ENCODE measurements at places on chromosomes 5 and 9. TPM values are rescaled to one million over a fixed set of nuclear protein-coding genes. Genes with fewer than 3 reads are reported as not detected.

DNA sequence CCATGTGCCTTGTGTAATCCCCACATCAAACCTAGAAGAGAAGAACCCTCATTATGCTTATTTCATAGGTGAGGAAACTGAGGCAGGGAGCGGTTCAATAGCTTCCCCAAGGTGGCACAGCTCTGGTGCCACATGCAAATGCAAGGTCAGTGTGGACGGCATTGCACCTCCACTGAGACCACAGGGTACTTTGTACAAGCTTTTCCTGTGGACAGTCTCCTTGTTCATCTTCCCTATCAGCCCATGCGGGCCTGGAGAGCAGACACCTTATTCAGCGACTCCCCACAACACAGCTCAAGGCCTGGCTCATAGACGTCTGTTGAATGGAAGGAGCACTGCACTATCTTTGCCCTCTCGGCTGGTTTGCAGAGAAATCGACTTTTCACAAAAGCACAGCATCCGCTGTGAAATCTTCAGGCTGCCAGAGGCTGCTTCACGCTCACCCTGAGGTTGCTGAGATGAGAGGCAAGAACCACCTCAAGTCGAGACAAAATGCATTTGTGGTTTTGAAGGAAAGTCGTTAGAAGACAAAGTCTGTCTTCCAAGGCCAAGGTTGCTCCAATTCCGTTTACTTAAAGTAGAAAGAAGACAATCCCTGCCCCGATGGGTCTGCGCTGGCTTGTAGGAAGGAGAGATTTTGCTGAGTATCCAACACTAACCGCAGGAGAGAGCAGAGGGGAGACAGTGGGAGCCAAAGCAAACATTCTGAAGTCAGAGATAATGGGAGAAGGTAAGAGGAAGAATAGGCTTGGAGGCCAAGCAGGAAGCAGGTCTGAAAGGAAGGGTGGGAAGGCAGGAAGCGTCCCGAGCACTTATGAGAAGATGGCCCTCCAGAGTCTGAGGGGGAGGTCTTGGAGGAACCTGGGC lies 34.2 kb upstream of the STRBP start:
- H3K4me3 ChIP-seq = no peak overlapping the region
- peaks cover 18% of the 10 kb centered on the region for H3K4me1 ChIP-seq
- peaks cover 7% of the 10 kb centered on the region for H3K27me3 ChIP-seq
- H3K27ac ChIP-seq = no peak overlapping the region

Gene PPP1R26
- 4.7 TPM for total RNA-seq

GRCh38 chr5:160311491-160312133 lies 752 bp downstream of the CCNJL start:
- H3K27ac ChIP-seq = no peak overlapping the region
- no peak for DNase-seq
- peaks cover 7% of the 10 kb centered on the region for H3K4me1 ChIP-seq
- H3K27me3 ChIP-seq = peaks cover 64% of the 10 kb centered on the region
- H3K36me3 ChIP-seq = no peaks in the 10 kb centered on the region

- no peak for DNase-seq
- peaks cover 15% of the 10 kb centered on the region for H3K36me3 ChIP-seq
- H3K27me3 ChIP-seq = no peaks in the 10 kb centered on the region
- no peak overlapping the region for H3K27ac ChIP-seq
Measured at GRCh38 chr9:125462861-125463291, 201.2 kb downstream of the GAPVD1 start.
